ENCODE measurements at places on chromosomes 13 and 19. TPM values are rescaled to one million over a fixed set of nuclear protein-coding genes. Genes with fewer than 3 reads are reported as not detected.

DNA sequence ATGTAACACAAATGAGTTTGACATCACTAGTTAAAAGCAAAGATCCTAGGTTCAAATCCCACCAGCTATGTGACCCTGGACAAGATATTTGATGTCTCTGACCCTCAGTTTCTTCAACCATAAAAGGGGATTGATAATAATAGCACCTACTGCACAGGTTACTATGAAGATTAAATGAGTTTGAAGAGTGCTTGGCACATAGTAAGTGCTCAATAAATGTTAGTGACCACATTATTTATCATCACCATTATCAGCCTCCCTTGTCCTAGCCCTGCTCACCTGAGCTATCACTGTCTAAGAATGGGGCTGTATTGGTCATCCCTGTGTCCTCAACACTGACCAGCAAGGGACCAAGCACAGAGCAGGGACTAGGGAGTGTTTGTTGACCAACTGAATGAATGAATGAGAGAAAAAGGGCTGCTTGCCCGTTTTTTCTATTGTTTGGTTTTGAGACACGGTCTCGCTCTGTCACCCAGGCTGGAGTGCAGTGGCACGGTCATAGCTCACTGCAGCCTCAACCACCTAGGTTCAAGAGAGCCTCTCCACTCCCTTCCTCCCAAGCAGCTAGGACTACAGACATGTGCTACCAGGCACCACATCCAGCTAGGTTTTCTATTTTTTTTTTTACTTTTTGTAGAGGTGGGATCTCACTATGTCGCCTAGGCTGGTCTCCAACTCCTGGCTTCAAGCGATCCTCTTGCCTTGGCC, 26.6 kb upstream of the DACT3 start:
- H3K4me3 ChIP-seq: no peak overlapping the region
- H3K36me3 ChIP-seq: peaks cover 44% of the 10 kb centered on the region
- no peaks in the 10 kb centered on the region for H3K27me3 ChIP-seq
- DNase-seq: no peak
- H3K4me1 ChIP-seq: no peaks in the 10 kb centered on the region
- no peak overlapping the region for H3K27ac ChIP-seq

DNA sequence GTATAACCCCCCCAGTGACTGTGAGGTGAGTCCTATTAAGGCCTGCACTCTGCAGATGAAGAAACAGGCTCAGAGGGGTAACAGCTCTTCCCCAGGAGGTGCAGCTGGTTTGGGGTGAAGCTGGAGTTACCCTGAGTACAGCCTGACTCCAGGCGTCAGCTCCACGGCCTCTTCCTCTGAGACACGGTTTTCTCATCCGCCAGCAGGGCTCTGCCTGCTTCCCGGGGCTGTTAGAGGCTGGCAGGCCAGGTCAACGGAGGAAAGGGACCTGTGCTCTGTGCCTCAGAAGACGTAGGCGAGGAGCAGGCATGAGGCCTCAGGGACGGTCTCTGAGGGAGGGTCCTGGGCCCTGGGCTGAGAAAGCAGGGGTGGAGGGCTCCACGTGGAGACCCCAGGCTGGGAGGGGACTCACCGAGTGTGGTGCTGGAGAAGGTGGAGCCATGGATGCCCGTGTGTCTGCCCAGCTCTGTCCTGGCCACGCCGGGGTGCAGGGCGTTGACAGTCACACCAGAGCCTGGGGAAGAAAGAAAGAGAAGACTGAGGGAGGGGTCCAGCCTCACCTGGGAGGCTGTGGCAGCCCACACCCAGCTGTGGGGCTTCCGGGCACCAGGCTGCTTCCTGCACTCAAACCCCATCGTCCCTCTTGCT, 9.0 kb upstream of the GP6 start:
- no peaks in the 10 kb centered on the region for H3K27me3 ChIP-seq
- no peaks in the 10 kb centered on the region for H3K4me1 ChIP-seq
- no peak for DNase-seq
- H3K4me3 ChIP-seq: no peak overlapping the region
- no peak overlapping the region for H3K27ac ChIP-seq

- no peaks in the 10 kb centered on the region for H3K4me1 ChIP-seq
- H3K27ac ChIP-seq: no peak within 1 kb of the TSS
- H3K27me3 ChIP-seq: no peaks in the 10 kb centered on the region
- no peak within 1 kb of the TSS for H3K4me3 ChIP-seq
Measured at GRCh38 chr19:39655613-39656012, at the start of gene LGALS16. TSS of gene LGALS16 (plus strand) at chr19:39655913. CDS start at chr19:39655962, 49 bp downstream.

DNA sequence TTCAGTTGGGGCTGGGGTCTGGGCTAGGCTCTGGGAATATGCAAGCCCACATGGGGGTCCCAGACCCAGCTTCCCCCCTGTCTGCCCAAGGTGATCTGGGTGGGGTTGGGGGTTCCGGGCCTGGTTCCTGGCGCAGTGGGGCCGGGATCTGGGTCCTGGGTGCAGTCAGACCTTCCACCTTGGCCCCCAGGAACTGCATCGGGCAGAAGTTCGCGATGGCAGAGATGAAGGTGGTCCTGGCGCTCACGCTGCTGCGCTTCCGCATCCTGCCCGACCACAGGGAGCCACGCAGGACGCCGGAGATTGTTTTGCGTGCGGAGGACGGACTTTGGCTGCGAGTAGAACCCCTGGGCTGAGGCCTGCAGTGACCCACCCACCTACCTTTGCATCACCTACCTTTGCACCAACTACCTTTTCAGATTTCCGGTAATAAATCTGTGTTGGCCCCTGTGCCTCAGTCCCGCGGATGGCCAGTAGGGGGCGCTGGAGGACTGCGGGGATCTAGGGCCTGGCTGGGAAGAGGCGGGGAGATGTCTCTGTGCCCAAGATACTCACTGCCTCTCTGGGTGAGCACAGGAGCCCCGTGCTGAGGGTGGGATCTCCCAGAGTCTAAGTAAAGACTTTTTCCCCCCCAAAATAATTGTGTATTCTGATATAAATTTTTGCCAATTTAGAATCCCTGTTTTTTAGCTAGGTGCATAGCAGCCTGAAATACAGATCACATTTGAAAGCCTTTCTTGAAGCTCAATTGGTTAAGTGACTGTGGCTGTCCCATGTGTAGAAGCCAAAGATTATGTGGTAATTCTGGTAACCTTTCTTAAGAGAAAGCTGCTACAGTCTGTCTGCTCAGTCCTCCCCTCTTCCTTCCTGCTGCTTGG, 11.5 kb upstream of the CYP4F3 start:
- H3K27ac ChIP-seq: no peak overlapping the region
- H3K36me3 ChIP-seq: no peaks in the 10 kb centered on the region
- no peaks in the 10 kb centered on the region for H3K27me3 ChIP-seq
- no peaks in the 10 kb centered on the region for H3K4me1 ChIP-seq
- no peak overlapping the region for H3K4me3 ChIP-seq
- peak; percentile 9 for DNase-seq

DNA sequence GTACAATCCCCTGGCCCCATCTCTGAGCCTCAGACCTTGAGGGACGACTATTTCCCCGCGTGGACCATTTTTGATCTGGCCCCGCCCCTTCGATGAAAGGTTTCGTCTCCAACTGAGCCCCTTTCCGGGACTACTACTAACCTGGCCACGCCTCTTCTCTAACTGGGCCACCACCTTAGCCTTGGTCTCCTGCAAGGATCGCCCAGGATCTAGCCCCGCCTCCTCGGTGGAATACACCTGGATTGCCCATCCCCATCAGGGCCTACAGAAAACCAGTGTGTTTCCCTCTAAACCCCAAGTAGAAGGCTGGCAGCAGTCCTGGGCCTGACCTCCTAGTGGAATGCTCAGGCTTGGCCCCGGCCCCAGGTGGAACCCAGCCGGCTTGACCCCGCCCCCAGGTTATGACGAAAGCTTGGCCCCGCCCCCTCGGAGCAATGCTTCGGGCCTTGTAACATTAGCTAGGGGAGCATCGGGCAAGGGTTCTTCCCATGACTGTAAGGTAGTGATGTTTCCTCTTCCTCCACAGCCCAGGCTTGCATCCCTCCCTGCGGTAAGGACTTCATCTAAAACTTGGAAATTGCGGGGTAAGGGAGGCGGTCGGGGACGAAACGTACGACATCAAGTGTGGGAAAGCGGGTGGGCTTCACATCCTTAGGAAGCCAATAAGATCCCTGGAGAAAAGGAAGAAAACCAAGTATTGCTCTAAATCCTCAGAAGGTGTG, 9.1 kb downstream of the SPACA6 start:
- H3K27me3 ChIP-seq: no peaks in the 10 kb centered on the region
- no peak for DNase-seq
- no peaks in the 10 kb centered on the region for H3K4me1 ChIP-seq
- H3K27ac ChIP-seq: no peak overlapping the region

DNA sequence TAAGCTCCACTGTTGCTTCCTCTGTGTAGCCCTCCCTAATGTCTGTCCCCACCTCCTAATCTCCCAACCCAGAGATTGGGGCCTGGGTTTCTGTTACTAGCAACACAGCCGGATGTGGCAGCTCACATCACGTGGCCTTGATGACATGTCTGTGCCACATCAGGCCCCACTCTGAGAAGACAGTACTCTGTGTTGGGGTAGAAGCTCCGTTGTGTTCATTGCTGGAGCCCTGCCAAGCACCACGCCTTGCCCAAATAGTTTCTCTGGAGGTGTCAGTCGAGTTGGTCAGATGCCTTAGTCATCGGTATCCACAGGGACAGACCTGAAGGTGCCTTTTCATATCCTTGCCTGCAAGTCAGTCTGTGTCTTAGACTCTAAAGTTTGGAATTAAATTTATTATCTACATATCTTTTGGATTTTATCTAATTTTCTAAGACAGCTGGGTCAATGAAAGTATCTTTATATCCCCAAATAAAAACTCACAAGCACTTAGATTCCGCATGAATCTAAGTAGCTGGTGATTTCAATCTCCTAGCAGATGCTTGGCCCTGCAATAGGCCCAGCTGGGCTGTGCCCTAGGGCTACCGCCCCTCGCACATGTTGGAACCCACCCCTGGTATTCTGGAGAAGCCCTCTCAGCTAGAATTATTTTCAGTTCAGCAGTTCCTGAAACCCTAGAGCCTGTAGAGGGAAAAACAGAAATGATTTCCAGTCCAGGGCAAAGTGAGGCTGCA, 204.0 kb upstream of the TSHZ3 start:
- no peak overlapping the region for H3K4me3 ChIP-seq
- H3K4me1 ChIP-seq: no peaks in the 10 kb centered on the region
- no peak overlapping the region for H3K27ac ChIP-seq
- H3K27me3 ChIP-seq: no peaks in the 10 kb centered on the region

DNA sequence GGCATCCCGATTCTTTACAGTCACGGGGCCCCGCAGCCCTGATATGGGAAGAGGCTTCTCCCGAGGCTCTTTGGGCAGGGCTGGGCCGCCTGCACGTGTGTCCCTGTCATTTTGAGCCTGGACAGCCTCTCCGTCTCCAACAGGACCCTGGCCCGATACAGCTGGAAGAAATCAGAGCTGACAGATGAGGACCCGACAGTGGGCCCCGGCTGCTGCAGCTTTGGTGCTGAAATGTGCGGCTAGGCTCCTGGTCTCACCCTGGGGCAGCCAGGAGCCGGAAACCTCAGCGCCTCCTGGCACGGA, 3.2 kb downstream of the PIAS4 start:
- H3K4me1 ChIP-seq: peaks cover 7% of the 10 kb centered on the region
- no peak overlapping the region for H3K4me3 ChIP-seq
- no peaks in the 10 kb centered on the region for H3K27me3 ChIP-seq

- DNase-seq: no peak
- no peaks in the 10 kb centered on the region for H3K27me3 ChIP-seq
- H3K4me3 ChIP-seq: no peak overlapping the region
- no peak overlapping the region for H3K27ac ChIP-seq
- no peaks in the 10 kb centered on the region for H3K4me1 ChIP-seq
- H3K36me3 ChIP-seq: no peaks in the 10 kb centered on the region
Measured at GRCh38 chr13:99157046-99157445, 43.6 kb upstream of the UBAC2 start.

DNA sequence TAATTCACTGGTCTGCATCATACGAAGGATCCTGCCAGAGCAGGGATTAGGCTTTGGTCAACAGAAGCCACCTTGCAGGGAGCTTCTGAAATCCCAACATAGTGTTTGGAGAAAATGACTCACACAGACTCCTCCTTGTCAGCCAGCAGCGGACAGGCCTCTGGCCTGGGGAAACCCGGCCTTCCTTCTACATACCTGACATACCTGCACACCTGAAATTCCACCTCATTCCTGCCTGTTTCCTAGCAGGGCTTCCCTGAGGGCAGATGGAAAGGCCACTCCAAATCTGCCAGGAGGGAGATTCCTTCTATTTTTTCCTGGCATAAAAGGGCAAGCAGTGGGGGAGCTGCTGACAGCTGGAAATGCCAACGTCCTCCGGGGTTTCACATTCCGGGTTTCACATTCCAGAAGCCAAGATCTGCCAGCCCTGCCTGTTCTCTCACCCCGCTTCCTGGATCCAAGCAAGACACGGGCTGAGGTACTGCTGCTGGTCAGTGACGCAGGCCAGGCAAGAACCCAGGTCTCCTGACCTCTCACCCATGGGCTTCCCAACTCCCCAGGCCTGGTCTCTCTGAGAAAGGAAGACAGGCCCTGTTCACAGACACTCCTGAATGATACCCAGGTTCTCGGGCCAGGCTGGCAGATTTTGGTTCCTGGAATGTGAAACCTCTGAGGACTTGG, 18.2 kb upstream of the IGFL1 start:
- DNase-seq: no peak
- no peaks in the 10 kb centered on the region for H3K4me1 ChIP-seq
- no peaks in the 10 kb centered on the region for H3K36me3 ChIP-seq

- DNase-seq: no peak
- no peaks in the 10 kb centered on the region for H3K27me3 ChIP-seq
Measured at GRCh38 chr13:94224670-94225069, 254.8 kb downstream of the DCT start.

- H3K36me3 ChIP-seq: no peaks in the 10 kb centered on the region
- H3K4me1 ChIP-seq: no peaks in the 10 kb centered on the region
- DNase-seq: no peak
Measured at GRCh38 chr19:44644402-44645016, 799 bp downstream of the PVR start.

DNA sequence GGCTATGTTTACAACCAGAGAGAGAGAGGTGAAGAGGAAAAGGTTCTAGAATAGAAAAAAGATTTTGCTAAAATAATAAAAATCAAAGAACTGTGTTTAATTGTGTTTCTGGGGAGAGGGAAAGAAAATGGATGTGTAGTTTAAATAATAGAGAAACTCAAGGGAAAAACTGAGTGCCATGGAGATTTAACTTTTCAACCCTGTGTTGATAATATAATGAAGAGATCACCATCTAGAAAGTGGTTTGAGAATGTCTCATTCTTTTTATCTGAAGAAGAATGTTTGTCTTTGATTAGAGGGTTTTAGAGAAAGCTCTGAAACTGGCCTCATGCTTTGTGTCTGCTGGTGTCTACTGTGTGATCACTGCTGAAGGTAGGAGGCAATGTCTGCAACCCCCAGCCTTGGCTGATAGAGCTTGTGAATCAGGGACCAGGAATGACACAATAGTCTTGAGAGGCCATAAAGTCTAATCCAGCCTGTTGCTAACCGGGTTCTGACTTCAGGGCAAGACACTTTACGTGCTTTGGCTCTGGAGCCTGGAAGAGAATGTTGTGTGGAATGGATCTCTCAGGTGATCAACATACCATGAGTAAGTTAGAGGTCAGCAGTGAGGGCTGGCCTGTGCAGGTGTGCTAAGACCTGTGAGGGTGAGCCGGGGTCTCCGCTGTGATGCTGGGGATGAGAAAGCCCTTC, 5.4 kb downstream of the COL4A2 start:
- DNase-seq: no peak
- peaks cover 15% of the 10 kb centered on the region for H3K27me3 ChIP-seq
- no peak overlapping the region for H3K27ac ChIP-seq
- H3K36me3 ChIP-seq: no peaks in the 10 kb centered on the region
- H3K4me1 ChIP-seq: no peaks in the 10 kb centered on the region

Gene NEK5
- 0.33 TPM for polyA plus RNA-seq

Gene ZNF534
- 0.79 TPM for polyA plus RNA-seq

Gene FREM2
- polyA plus RNA-seq: 0.02 TPM

Gene C5AR1
- 0.40 TPM for polyA plus RNA-seq

Gene ADGRE2
- polyA plus RNA-seq: 2.6 TPM

Gene C3
- 0.25 TPM for polyA plus RNA-seq

Gene CRYL1
- polyA plus RNA-seq: 13.0 TPM

Gene RFXAP
- polyA plus RNA-seq: 7.7 TPM

All from GM12878 (cell line).